ENCODE measurements at places on chromosomes 12 and 14. TPM values are rescaled to one million over a fixed set of nuclear protein-coding genes. Genes with fewer than 3 reads are reported as not detected.
A peak's percentile ranks its signal among the peaks of the same experiment; 100 is the strongest.

ACRBP gene
- 1.6 TPM for polyA plus RNA-seq

IL26 gene
- not detected for polyA plus RNA-seq

JPH4 gene
- polyA plus RNA-seq = 0.30 TPM

KRT71 gene
- polyA plus RNA-seq = not detected

LUM gene
- polyA plus RNA-seq = 39.4 TPM

CIROP gene
- polyA plus RNA-seq = not detected

AMHR2 gene
- polyA plus RNA-seq = 0.25 TPM

GRCh38 chr12:77648716-77649115, 182.0 kb upstream of the NAV3 start:
- no peaks in the 10 kb centered on the region for H3K36me3 ChIP-seq
- no peak overlapping the region for H3K27ac ChIP-seq
- H3K4me1 ChIP-seq = no peaks in the 10 kb centered on the region
- no peaks in the 10 kb centered on the region for H3K27me3 ChIP-seq
- no peak for DNase-seq

GRCh38 chr12:78760906-78761305, 103.7 kb upstream of the SYT1 start:
- H3K27ac ChIP-seq = no peak overlapping the region
- no peaks in the 10 kb centered on the region for H3K27me3 ChIP-seq
- no peaks in the 10 kb centered on the region for H3K36me3 ChIP-seq
- H3K4me1 ChIP-seq = no peaks in the 10 kb centered on the region
- no peak for DNase-seq

- H3K36me3 ChIP-seq = no peaks in the 10 kb centered on the region
- DNase-seq = no peak
- H3K27me3 ChIP-seq = no peaks in the 10 kb centered on the region
Observed at GRCh38 chr12:90366286-90366685, 588.7 kb downstream of the CCER1 start.

GRCh38 chr12:4160314-4161040, 113.1 kb upstream of the CCND2 start:
- H3K4me3 ChIP-seq = no peak overlapping the region
- H3K27ac ChIP-seq = no peak overlapping the region
- H3K4me1 ChIP-seq = no peaks in the 10 kb centered on the region
- peaks cover 14% of the 10 kb centered on the region for H3K27me3 ChIP-seq
- H3K36me3 ChIP-seq = no peaks in the 10 kb centered on the region

GRCh38 chr12:42322567-42322966, 3.3 kb downstream of the ZCRB1 start:
- H3K27me3 ChIP-seq = no peaks in the 10 kb centered on the region
- H3K27ac ChIP-seq = no peak overlapping the region
- peaks cover 30% of the 10 kb centered on the region for H3K36me3 ChIP-seq
- H3K4me3 ChIP-seq = no peak overlapping the region
- DNase-seq = no peak
- peaks cover 29% of the 10 kb centered on the region for H3K4me1 ChIP-seq

DNA sequence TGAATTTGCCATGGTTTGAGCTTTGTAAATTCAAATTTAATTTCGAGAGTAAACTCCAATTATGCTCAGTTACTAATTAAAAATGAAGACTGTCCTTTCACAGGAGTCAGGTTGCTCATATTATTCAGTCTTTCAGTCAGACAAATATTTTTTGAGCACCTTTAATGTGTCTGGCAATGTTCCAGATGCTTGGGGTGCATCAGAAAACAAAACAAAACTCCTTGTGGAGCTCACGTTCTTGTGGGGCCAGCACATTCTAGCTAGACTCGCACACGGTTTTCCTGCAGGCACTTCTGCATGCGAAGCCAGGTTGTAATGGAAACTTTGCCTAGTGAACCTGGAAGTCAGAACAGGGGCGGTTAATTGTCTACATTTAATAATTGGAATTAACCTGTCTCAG, 64.0 kb upstream of the ATF1 start:
- H3K4me1 ChIP-seq = no peaks in the 10 kb centered on the region
- H3K4me3 ChIP-seq = no peak overlapping the region
- DNase-seq = no peak

DNA sequence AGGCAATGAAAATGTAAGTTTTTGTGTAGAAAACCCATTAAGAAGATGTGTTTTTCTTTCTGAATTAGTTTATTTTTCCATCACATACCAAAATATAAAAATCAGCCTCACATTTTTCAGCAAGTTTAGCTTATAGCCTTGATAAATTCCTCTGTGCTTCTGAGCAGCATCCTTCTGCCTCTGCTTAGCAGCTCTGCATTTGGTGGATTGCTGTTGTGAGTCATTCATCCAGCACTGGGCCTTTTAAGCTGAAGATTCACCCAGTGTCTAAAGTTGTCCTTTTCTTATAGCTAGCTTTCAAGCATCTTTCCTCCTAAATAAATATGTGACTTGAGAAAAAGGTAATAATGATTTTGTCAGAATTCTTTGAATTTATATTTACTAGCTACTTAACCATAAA, 206.1 kb downstream of the PCNX1 start:
- DNase-seq = no peak
- no peaks in the 10 kb centered on the region for H3K27me3 ChIP-seq
- no peak overlapping the region for H3K4me3 ChIP-seq
- no peaks in the 10 kb centered on the region for H3K4me1 ChIP-seq

GRCh38 chr14:93686268-93686667, 102.0 kb downstream of the PRIMA1 start:
- peaks cover 3% of the 10 kb centered on the region for H3K27me3 ChIP-seq
- H3K4me3 ChIP-seq = no peak overlapping the region
- no peak for DNase-seq
- no peak overlapping the region for H3K27ac ChIP-seq
- H3K36me3 ChIP-seq = no peaks in the 10 kb centered on the region
- no peaks in the 10 kb centered on the region for H3K4me1 ChIP-seq

DNA sequence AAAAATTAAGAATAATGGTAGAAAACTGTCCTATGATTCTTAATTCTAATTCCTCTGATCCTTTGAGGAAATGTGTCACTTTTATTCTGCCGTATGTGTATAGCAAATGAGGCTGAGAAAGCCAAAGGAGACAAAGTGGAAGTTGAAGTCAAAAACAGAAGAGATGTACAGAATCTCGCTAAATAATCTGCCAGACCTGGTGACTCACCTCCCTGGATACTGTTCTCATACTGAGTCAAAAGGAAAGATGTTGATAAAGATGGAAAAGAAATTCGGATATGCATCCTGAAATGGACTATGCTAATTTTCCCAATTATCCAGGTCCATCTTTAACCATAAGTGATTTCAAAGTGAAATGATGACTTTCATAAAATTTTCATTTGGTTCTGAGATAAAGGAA, 92.5 kb downstream of the DUSP6 start:
- no peaks in the 10 kb centered on the region for H3K36me3 ChIP-seq
- DNase-seq = no peak
- H3K4me1 ChIP-seq = no peaks in the 10 kb centered on the region
- H3K27ac ChIP-seq = no peak overlapping the region

- peaks cover 32% of the 10 kb centered on the region for H3K4me1 ChIP-seq
- no peak for DNase-seq
- no peaks in the 10 kb centered on the region for H3K27me3 ChIP-seq
- no peaks in the 10 kb centered on the region for H3K36me3 ChIP-seq
Observed at GRCh38 chr12:122395319-122395718, 27.1 kb downstream of the CLIP1 start.

- H3K36me3 ChIP-seq = no peaks in the 10 kb centered on the region
- no peak for DNase-seq
- H3K4me1 ChIP-seq = no peaks in the 10 kb centered on the region
- no peaks in the 10 kb centered on the region for H3K27me3 ChIP-seq
Observed at GRCh38 chr14:26845151-26845818, 247.5 kb upstream of the NOVA1 start.

GRCh38 chr12:122081697-122082221, 3.2 kb downstream of the MLXIP start:
- H3K27me3 ChIP-seq = no peaks in the 10 kb centered on the region
- H3K27ac ChIP-seq = peak overlapping the region; percentile 87
- peak overlapping the region; percentile 76 for H3K4me3 ChIP-seq
- DNase-seq = peak; percentile 82
- H3K4me1 ChIP-seq = peaks cover 65% of the 10 kb centered on the region

GRCh38 chr12:89947437-89948270, 239.0 kb upstream of the ATP2B1 start:
- peaks cover 35% of the 10 kb centered on the region for H3K4me1 ChIP-seq
- no peaks in the 10 kb centered on the region for H3K36me3 ChIP-seq
- DNase-seq = peak; percentile 70
- H3K27me3 ChIP-seq = no peaks in the 10 kb centered on the region

- no peaks in the 10 kb centered on the region for H3K27me3 ChIP-seq
- peak; percentile 37 for DNase-seq
- no peak overlapping the region for H3K4me3 ChIP-seq
- H3K27ac ChIP-seq = no peak overlapping the region
- H3K4me1 ChIP-seq = no peaks in the 10 kb centered on the region
Observed at GRCh38 chr12:90995010-90995409, 9.8 kb downstream of the EPYC start.

- no peak overlapping the region for H3K27ac ChIP-seq
- no peaks in the 10 kb centered on the region for H3K27me3 ChIP-seq
- no peaks in the 10 kb centered on the region for H3K4me1 ChIP-seq
Observed at GRCh38 chr12:531951-532585, 72.3 kb downstream of the B4GALNT3 start.

- no peaks in the 10 kb centered on the region for H3K4me1 ChIP-seq
- no peak overlapping the region for H3K4me3 ChIP-seq
- H3K36me3 ChIP-seq = no peaks in the 10 kb centered on the region
- H3K27ac ChIP-seq = no peak overlapping the region
- no peaks in the 10 kb centered on the region for H3K27me3 ChIP-seq
Observed at GRCh38 chr12:56955631-56956256, 1.7 kb downstream of the RDH16 start.

DNA sequence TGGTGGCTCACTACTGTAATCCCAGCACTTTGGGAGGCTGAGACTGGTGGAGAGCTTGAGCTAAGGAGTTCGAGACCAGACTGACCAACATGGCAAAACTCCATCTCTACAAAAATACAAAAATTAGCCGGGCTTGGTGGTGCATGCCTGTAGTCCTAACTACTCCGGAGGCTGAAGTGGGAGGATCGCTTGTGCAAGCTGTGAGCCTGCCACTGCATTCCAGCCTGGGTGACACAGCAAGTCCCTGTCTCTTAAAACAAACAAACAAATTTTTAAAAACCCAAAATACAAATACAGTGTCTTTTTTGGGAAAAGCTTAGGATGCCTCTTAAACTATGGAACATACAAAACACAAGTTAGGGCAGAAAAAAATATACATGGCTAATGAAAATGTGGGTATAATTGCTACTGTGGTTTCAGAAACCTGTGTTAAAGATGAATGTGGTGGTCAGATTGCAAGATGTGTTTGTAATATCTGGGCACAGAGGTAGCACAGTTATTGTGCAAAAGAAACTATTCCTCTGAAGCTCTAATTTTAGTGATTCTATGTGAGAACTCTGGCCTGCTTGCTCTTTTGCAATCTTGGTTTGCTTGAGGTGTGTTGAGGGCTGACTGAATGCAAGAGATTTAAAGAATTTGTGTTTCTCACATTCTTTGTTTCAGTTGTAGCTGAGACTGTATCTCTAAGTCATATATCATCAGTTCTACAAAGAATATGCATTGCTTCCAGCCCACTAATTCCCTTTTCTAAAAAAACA, 3.9 kb upstream of the HSPA2 start:
- DNase-seq = no peak
- H3K4me3 ChIP-seq = no peak overlapping the region
- H3K27me3 ChIP-seq = peaks cover 9% of the 10 kb centered on the region
- H3K27ac ChIP-seq = no peak overlapping the region

DNA sequence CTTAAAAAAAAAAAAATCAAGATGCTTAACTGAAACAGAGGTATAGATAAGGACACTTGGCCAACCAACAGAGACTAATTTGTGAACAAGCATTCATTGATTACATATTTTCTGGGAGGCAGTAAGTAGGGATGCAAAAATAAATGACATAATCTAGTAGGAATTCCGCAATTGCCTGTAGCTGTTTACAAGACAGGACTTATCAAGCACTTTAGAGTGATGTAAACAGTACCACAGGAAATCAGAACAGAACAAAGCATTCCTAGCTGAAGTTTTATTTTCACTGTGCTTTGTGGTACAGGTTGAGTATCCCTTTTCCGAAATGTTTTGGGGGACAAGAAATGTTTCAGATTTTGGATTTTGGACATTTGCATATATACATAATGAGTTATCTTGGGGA, 68.2 kb upstream of the FGD4 start:
- no peak for DNase-seq
- no peaks in the 10 kb centered on the region for H3K4me1 ChIP-seq
- H3K27ac ChIP-seq = no peak overlapping the region
- peaks cover 9% of the 10 kb centered on the region for H3K36me3 ChIP-seq
- no peaks in the 10 kb centered on the region for H3K27me3 ChIP-seq

- H3K27ac ChIP-seq = peak overlapping the region; percentile 70
- H3K4me1 ChIP-seq = peaks cover 60% of the 10 kb centered on the region
- DNase-seq = no peak
- peaks cover 19% of the 10 kb centered on the region for H3K36me3 ChIP-seq
- no peak overlapping the region for H3K4me3 ChIP-seq
Observed at GRCh38 chr12:103806803-103807202, 34.2 kb downstream of the NT5DC3 start.

DNA sequence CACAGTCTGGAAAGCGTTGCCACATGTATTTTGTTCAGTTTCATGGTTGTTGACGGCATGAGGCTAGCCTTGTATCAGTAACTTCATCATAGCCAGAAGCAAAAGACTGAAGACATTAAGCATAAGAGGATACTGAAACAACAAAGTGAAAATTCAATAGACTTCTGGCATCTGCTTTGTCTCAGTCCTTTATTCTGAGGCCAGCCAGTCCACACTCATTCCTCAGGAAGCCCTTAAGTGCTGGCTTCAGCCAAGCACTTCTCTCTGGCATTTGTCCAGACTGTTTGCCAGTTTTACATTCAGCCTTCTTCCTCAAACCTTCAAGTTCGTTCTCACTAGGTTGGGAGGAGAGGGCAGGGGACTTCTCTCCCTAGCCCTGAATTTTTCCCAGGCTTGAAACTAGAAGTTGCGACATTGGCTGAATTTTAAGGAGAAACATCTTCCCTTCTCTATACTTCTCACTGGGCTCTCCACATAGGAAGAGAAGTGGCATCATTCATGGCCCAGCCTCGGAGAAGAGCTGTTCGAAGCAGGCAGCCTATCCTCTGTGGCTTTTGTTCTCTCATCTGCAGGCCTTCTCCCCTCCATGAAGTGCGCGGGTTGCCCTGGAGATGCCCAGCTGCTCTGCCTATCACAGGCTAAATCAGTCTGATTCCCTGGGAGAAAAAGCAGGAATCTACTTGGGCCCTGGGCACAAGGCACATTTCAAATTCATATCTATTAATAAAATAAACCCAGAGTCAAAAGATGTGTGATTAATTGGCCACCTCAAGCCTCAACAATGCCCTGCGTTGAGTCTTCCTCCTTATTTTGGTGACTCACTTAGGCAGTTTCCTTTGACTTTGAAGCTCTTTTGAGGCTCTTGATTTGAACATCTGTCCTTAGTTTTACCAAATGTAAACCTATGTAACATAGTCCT, 130.9 kb upstream of the PLEKHA5 start:
- H3K4me3 ChIP-seq = no peak overlapping the region
- no peaks in the 10 kb centered on the region for H3K4me1 ChIP-seq
- H3K27ac ChIP-seq = no peak overlapping the region
- H3K27me3 ChIP-seq = no peaks in the 10 kb centered on the region
